GM12864 (cell line): ENCODE measurements at places on chromosomes 11 and 22.

- DNase-seq = no peak
Measured at GRCh38 chr22:24450610-24451009, 23.2 kb downstream of the ADORA2A start.

DNA sequence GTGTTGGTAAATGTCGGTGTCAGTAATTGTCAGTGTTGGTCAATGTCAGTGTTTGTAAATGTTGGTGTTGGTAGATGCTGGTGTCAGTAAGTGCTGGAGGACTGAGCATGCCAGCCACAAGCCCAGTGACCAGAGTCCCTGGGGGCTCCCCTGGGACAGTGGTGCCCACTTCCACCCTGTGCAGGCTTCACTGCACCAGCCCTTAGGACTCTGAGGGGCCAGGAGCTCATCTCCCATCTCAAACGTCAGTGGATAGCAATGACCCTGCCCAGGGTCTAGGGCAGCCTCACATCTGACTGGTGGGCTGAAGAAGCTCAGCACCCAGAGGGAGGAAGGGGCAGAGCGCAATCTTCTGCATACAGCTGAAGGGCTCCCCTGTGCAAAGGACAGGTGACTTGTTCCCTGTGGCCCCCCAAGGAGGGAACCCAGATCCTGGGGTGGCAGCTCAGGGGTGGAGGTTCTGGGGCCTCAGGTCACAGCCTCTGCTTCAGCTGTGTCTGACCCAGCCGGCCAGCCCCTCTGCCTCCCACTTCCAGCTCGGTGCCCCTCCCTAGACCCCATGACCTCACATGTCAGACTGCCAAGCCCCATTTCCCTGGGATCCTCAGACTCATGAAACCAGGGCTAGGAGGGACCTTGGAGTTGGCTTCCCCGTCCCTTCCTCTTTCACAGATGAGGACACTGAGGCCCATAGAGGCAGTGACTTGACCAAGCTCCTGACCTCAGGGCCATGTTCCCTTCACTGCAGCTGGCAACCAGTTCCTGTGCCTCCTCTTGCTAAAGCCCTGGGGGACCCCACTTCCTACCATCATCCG, 138.4 kb downstream of the CRYBB2 start:
- no peak for DNase-seq

- no peak for DNase-seq
Measured at GRCh38 chr11:57785072-57785471, 23.5 kb downstream of the CTNND1 start.

DNA sequence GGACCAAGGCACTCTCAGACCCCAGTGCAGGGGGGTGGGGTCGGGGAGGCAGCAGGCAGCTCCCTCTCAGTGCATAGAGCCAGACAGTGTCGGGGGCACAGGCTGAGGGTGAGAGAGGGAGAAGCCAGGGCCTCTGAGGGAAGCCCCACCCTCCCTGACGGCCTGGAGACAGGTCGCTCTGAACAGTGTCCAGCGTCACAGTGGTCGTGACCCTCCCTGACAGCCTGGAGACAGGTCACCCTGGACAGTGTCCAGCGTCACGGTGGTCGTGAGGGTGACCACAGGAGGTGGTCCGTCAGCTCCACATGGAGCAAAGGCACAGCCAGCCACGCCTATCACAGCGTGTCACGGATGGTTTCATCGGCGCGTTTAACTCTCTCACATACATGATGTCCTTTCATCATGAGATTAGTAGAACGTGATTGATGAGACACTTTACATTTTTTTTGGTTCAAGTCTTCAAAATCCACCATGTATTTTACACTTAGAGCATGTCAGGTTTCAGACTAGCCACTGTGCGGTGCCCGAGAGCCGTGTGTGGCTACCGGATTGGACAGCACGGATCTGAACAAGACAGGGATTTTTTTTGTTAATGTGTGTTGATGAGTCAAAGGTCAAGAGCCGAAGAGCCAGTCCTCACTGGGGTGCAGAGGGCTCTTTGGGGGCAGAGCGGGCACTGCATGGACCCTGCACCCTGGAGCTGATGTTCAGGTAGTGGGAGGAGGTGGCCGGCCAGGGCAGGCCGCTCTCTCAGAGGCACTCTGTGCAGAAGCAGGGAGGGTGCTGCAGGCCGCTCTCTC, 23.9 kb upstream of the PANX2 start:
- DNase-seq = no peak

DNA sequence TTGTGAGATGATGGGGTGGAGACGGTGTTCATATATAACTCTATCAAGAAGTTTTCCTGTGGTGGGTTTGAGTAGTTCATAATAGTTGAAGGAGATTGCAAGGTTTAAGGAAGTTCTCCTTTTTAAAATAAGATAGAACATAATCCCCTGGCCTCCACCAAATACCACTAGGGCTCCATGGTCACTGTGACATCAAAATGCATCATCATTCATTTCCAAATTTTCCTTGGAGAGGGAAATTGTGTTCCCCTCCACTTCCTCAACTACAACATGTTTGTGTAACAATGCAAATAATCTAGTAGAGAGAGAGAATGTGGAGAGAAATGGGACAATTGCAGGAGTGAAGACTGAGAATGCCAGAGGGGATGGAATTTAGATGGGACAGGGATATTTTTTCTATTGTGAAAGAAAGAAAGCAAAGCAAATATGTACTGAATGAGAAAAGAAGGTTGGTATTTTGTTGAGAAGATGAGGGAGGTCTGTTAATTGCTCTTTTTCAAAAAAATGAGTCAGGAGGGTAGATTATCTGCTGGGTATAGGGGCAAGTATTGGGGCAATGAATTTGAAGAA, 33.4 kb upstream of the ZBED5 start:
- DNase-seq = no peak
